ENCODE measurements at places on chromosomes 2 and 18.

DNA sequence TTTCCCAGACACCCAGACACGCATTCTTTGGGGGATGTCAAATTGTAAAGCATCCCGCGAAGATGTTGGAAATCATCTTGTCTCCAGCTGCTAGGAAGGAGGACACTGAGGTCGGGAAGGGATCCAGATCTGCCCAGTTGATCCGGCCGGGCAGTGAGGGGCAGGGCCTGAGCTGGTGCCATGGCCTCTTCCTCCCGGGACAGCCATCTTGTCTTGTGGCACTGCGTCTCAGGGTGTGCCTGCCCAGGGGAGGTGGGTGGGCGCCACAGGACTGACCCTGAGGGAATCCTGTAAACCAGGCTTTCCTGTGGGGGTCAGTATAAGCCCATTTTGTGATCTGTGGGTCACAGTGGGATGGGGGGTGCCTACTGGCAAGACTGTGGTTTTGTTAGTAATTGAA is 10.1 kb downstream of the TRAF3IP1 start:
- no peak for DNase-seq

GRCh38 chr2:143907801-143908200 is 612.1 kb downstream of the ZEB2 start:
- DNase-seq: no peak

DNA sequence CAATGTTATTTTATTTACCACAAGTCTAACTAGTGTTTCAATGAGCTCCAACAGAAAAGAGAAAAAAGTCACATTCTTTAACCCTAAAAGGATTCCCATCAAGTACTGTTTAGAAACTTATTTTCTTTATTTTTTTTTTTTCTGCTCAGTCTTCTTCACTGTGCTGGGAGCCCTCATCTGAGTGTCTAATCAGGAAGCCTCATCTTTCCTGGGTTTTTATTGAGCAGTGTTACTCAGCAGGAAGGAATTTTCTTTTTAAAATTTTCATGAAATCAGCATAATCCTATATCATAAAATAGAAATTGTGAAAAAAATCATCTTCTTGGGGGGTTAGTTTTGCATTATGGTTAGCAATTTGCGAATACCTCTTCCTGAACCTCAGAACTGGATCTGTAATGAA is 453.8 kb downstream of the CDH2 start:
- no peak for DNase-seq

GRCh38 chr2:128685841-128686496 is 367.3 kb upstream of the HS6ST1 start:
- no peak for DNase-seq

Measured in GM13976 (cell line).